ENCODE measurements at places on chromosomes 4 and X.

DNA sequence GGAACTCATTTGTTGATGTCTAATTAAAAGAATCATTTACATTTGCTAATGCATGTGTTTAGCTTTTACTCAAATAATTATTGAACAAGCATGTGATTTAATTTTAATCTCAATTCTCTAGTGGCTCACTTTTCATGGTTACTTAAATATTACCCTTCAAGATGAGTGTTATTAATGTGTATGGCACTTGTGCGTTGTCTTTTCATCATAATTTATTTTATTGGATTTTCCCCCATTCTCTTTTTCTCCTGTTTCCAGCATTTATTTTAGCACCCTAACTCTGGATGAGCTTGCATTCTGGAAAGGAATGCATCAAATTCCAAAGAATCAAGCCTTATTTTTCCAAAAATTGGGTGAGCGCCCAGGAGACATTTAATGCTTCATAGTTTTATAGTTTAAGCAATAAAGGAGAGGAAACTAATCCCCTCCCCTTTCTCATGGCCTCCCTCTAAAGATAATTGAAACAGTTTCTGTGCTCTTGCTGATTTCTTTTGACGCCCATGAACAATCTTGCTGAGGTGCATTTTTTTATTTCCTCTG lies 191.1 kb upstream of the FAT4 start:
- DNase-seq = peak; percentile 83

GRCh38 chr4:95729596-95729995 lies 110.3 kb upstream of the PDHA2 start:
- no peak for DNase-seq

GRCh38 chr4:89719536-89720090 lies 117.3 kb downstream of the SNCA start:
- no peak for DNase-seq

- peak; percentile 85 for DNase-seq
Observed at GRCh38 chr4:4852591-4853362, 6.7 kb upstream of the MSX1 start.

DNA sequence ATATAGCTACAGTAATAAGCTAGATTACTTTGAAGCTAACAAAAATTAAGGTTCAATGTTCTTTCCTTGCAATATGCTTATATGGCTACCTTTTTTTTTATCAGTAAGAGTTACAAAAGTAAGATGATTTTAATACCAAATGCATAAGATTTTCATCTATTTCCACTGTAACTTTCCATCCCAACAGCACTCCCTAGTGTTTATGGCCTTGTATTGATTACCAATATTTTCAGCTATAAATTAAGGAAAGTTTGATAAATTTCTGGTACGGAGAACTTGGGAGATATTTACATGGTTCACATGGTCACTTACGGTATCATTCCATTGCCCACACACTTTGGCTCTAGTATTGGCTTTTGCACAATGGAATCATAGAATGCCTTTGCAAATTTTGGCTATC lies 448.9 kb upstream of the PABPC4L start:
- DNase-seq = no peak

- DNase-seq = peak; percentile 71
Observed at GRCh38 chr4:98939892-98940298, 11.0 kb upstream of the EIF4E start.

GRCh38 chr4:20983763-20984575 lies 283.7 kb downstream of the PACRGL start:
- DNase-seq = no peak

DNA sequence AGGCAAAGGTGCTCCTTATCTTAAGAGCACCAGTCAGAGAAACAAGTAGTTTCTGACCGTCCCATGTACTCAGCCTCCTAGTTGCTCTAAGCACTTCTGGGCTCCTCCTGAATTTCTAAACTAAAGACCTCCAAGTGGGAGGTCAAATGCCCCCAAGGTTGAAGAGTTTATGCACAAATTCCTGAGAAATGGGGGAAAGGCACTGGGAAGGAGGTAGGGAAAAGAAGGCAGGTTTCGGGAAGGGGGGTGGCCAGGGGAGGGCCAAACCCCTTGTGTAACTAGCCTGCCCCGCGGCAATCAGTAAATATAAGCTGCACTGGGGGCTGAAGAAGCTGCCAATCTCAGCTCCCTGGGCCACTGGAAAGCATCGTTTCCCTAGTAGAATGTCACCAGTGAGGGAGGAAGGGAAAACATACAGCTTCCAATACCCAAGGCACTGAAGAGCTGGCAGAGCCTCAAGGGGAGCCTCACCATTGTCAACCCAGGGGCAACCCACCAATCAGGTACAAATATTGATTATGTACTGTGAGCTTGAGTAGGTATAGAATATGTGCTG lies 3.4 kb downstream of the FOXO4 start:
- DNase-seq = no peak

DNA sequence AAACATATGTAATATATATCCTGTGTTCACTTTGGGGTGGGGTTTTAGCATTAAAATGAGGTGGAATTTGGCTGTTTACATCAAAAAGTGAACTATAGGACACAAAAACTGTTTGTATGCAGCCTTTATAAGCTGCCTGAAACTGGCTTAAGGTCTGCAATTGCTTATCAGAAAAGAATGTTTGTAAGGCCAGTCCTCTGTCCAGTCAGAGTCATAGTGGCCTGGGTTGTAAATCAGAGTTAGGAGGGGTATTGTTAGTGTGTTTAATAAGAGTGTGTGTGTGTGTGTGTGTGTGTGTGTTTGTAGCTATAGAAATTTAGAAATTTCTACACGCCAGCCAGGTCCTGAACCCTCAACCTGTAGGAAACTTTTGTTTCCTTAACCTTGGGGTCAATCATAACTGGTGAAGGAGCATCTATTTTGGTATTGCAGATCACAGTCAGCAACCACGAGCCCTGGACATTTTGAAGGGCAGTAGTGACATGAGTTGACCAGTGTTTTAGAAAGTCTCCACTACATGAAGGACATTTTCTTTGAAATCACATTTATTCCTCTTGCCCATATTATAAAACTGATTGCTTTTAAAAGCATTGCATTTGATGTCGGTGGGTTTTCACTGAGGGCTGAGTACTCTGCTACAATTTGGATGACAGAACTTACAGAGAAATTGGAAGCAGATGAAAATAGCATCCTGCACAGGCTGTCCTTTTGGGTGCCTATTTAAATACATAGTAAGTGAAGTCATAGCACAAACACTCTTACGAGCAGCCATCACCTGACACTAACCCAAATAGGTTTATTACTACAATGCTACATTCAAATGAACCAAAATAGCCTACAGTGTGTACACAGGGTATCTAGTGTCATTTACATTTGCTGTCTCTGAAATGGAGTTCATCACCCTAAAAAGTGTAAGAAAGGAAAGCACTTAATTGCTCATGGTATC lies 11.2 kb upstream of the TMEM154 start:
- DNase-seq = no peak

DNA sequence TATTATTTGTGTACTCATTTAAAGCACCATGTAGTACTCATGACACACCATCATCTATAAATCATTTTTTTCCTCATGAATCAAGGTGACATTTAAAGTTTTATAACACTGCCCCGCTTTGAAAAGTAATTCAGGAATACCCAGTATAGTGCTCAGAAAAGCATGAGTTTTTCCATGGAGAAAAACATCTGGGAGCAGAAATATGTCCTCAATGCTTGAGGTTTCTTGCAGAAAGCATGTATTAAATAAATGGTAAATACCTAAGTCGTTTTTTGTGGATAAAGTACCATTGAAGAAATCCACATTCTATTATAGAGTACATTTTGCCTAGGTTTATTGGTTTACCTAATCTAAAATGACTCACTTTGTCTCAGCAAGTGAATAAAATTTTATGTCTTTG lies 66.2 kb downstream of the UBA6 start:
- no peak for DNase-seq

- DNase-seq = peak; percentile 56
Observed at GRCh38 chr4:26048950-26049349, 134.9 kb downstream of the SMIM20 start.

GRCh38 chr4:931194-931959 lies 739 bp downstream of the GAK start:
- no peak for DNase-seq

Measured in fibroblast of skin of right quadriceps (primary cell).